ENCODE measurements at places on chromosomes 2 and 18.

GRCh38 chr2:215843579-215843978 lies 169.8 kb downstream of the MREG start:
- DNase-seq = peak; percentile 77

GRCh38 chr18:54119524-54120019 lies 104.9 kb downstream of the MBD2 start:
- DNase-seq = peak; percentile 49

DNA sequence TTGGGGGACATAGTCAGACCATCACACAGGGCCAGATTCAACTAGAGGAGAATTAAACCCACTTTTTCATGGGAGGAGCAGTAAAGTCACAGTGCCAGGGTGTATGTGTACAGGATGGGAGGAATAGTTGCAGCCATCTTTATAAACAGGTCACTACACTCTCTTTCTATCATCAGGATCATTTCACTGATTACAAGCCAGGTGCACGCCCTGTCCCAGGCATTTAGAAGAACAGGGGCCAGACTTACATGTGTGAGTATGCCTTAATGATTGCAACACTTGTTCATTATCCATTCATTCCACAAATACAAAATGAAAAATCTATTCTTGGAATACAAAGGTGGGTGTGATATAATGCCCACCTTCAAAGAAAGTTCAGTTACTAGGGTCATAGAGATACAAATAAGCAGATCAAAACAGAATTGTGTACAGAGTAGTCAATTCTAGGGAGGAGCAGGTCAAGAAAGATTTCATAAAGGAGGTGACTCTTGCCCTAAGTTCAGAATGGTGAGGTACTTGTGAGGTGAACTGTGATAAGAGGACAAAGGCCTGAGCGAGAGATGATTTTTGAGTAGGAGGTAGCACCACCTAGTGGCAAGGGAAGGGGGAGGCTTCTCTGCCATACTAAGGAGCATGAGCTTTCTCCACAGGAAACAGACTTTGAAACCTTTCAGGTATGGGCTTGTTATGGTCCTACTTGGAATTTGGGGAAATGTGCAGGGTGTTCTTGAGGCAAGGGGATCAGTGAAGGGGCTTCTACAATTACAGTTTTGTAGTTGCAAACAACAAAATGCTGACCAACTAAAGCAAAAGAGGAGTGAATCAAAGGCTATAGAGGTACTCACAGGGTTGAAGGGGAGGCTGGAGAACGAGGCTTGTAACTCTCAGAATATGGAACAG lies 156.3 kb downstream of the SUCLG1 start:
- DNase-seq = peak; percentile 17

DNA sequence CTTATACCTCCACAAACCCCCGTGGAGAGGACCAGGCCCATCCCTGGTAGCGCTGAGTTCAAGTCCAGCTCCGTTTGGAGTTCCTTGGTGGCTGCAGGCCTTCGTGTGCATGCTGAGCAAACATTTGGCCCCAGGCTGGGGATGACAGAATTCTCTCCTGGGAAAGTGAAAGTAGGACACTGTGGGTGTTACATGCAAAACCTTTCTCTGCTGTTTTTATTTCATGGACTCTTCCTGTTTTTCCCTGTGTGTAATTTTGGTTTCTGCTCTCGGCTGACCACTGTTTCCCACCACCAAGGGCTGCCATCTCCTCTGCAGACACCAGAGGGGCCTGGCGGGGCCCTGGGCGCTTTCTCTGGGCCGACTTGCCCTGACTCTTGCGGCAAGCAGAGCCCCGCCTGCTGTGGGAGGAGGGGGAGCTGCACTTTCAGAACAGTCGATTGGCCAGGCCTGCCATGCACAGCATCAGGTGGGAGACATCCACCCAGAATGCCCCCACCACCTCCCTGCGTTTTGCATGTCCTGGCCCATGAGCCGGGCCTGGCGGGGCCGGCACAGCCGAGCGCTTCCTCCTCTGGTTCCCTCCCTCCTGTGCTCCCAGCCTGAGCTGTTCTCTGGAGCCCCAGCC lies 102.4 kb downstream of the CABLES1 start:
- DNase-seq = no peak

- DNase-seq = peak; percentile 51
Measured at GRCh38 chr2:96960153-96960961, 26.0 kb downstream of the FAM178B start.

GRCh38 chr18:25181993-25182392 lies 170.0 kb downstream of the ZNF521 start:
- no peak for DNase-seq

Data from stromal cell of bone marrow (primary cell).